Activated CD8-positive, alpha-beta memory T cell treated with anti-CD3 and anti-CD28 coated beads for 1 hour (primary cell): ENCODE measurements at places on chromosomes 7 and 10.

- DNase-seq = no peak
Observed at GRCh38 chr7:86469680-86470295, 173.9 kb upstream of the GRM3 start.

GRCh38 chr10:46550795-46551700, 5.4 kb downstream of the GPRIN2 start:
- no peak for DNase-seq

DNA sequence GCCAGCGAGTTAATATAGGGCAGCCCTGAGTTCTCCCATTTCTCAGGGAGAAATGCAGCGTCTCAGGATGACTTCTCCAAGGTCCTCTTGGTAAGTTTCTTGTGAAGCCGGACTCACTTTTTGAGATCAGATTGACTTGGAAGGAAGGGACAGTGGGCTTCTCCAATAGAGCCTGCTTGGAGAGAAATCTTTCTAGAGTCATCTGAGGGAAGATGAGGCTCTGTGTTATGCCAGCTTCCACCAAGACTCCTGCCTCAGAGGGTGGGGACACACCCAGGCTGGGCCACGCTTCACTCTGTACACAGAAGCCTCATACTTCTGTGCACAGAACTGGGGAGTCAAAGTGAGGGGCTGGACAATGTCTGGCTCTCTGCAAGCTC, 5.6 kb downstream of the C10orf105 start:
- DNase-seq = no peak

DNA sequence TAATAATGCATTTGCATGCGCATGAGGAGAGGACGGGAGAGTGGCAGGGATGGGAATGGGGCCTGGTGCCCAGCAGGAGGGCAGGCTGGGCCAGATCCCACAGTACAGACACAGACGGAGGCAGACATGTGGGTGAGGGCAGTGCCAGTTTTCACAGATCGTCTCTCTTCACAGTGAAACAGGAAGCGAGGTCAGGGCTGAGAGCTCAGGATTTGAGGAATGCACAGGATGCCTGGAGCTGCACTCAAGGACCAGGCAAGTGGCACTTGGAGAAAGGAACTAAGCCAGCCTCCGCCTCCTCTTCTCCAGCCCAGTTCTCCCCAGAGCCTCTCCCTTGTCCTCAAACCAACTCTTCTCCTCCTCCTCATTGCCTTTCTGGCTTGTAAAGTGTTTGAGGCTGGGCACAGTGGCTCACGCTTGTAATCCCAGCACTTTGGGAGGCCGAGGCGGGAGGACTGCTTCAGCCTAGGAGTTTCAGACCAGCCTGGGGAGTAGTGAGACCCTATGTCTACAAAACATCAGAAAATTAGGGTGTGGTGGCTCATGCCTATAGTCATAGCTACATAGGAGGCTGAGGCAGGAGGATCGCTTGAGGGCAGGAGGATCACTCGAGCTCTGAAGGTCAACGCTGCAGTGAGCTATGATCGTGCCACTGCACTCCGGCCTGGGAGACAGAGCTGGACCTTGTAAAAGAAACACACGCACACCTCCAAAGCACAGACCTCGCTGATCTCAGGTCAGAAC, 115.2 kb downstream of the HIP1 start:
- DNase-seq = no peak

GRCh38 chr10:74889662-74889998, 63.2 kb downstream of the KAT6B start:
- no peak for DNase-seq

GRCh38 chr10:114362826-114363355, 41.4 kb downstream of the AFAP1L2 start:
- no peak for DNase-seq

- DNase-seq = no peak
Observed at GRCh38 chr7:2667843-2668242, 20.2 kb upstream of the AMZ1 start.

- DNase-seq = no peak
Observed at GRCh38 chr7:124022551-124022950, 10.3 kb downstream of the TMEM229A start.

GRCh38 chr10:105185161-105185560, 544.1 kb downstream of the SORCS3 start:
- DNase-seq = no peak

DNA sequence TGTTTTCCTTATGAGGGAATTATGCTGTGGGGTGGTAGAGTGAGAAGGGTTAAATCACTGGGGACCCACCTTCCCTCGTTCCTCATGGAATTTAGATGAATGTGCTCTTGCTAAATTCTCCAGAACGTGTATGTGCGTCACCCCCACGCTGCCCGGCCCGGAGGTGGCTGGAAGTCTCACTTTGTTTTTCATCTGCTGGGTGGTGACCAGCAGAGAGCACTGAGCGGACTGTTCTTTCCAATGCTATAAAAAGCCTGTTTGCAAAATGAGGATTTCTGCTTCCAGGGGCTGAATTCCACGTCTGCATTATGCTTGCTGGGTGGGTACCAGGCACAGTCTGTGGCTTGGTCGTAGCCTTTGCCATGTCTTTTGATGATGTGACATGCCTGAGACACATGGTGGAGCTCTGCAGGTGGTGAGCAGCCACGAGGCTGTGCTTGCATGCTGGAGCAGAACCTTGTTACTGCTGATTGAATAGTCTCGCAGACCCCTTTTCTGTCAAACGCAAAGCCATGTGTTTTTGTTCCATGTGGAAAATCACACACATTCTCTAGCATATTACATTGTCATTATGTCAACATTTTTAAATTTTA, 31.9 kb upstream of the INSYN2A start:
- DNase-seq = no peak

DNA sequence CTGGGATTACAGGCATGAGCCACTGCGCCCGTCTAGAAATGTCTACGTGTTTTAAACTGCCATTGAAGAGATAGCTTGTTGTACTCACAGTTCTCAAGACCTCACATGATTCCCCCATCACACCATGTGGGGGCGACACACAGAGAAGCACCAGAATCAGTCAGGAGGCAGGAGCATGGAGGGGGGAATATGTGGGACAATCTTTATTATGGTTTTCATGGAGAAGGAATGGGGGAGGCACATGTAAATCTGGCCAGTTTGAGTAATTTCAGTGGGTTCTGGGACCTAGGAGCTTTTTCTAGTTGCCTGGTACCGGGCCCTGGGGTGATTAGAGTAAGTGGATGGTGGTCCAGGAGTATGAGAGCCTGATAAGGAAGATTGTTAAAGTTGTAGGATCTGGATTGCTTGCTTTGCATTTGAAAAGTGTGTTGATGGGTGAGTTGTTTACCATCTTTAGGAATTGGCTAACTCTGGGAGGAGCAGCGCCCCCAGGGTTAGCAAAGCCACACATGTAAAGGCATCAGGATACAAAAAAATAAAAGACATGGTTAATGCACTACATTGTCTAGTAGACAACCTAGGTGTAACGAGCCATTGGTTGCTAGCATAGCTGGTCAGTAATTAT, 85.4 kb upstream of the SLC13A1 start:
- DNase-seq = no peak

DNA sequence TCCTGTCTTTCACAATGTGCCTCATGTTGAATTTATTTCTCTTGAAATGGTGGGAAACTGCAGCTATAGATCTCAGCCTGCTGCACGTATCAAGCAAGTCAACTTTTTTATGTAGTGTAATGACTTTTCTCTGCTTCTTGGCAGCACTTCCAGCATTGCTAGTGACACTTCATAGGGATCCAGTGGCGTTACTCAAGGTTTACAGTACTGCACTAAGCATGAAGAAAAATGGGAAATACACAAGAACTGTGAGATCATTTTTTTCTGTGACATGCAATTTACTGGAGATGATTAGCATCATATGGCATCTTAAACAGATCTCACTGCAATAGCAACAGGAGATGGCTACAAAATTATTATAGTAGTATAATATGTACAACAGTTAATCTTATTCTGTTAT, 90.9 kb downstream of the POLR1F start:
- no peak for DNase-seq
